ENCODE measurements at places on chromosomes 1 and 21.

GRCh38 chr1:111503585-111504060 lies at the start of the genes ADORA3 and TMIGD3:
Gene ADORA3, minus strand, starts transcription at chr1:111503633. Its CDS starts 279 bp downstream, at chr1:111503354.
Gene TMIGD3, minus strand, starts transcription at chr1:111503633. Its CDS starts 279 bp downstream, at chr1:111503354.
- DNase-seq = peak; percentile 81

- DNase-seq = peak; percentile 98
Observed at GRCh38 chr1:156154317-156154749, 948 bp downstream of the SEMA4A start.

DNA sequence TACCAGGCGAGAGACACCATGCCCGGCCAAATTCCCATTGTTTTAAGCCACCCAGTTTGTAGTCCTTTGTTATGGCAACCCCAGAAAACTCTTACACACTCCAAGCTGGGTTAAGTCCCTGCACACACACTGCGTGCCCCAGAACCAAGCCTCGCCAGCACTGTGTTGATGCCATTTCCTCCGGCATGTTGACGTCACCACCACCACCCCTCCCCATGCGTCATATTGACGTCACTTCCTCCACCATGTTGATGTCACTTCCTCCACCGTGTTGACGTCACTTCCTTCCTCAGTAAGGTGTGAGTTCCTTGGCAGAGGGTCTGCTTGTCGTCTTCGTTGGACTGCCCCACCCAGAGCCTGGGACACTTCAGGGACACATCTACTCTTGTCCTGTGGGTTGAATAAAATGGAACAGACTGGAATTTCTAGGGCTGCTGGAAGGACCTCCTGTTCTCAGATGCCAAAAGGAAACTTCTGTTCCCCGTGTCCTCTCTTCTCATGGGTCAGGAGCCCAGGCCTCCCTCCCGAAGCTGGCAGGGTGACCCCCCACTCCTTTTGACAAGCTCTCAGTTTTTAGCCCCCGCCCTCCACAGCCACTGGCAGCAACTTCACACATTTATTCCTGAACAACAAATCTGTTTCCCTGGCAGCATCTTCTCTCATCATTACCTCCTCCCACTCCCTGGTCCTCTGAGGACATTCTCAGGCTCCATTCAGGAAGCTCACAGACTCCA lies 643.3 kb downstream of the NPHP4 start:
- DNase-seq = no peak

DNA sequence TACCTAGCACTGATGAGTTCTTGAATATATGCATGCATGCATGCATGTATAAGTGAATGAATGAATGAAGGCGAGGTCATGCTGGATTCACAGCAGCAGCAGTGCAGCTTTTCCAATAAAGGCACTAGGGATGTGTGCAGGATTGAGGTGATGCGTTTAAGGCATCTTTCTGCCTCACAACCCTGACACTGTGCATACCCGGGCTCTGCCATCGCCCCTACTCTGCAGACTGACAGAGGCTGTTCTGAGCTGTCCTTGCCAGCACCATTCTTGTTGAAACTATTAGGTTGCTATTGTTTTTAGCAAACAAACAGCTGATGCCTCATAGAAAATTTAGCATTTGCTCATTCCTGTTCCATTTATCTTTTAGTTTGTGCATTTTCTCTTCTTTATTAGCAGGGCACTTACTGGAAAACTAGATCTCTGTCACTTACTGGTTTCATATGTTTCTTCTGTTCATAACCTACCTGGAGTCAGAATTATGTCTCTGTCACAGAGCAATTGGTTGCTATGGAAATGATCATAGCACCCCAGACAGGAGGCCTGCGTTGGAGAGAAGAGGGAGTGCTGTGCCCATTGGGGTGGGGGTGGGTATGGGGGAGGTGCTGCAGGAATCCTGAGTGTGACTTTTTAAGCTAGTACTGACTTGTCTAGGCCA lies 79.0 kb downstream of the CD58 start:
- no peak for DNase-seq

- no peak for DNase-seq
Observed at GRCh38 chr21:46206163-46207005, 22.1 kb upstream of the SPATC1L start.
